ENCODE measurements at places on chromosomes 7 and 10. TPM values are rescaled to one million over a fixed set of nuclear protein-coding genes. Genes with fewer than 3 reads are reported as not detected.

PCGF6 gene
- 7.6 TPM for total RNA-seq

CLRN3 gene
- total RNA-seq: not detected

TECTB gene
- total RNA-seq: not detected

SORCS1 gene
- total RNA-seq: under 0.01 TPM

MCU gene
- total RNA-seq: 24.4 TPM

TBC1D12 gene
- 4.0 TPM for total RNA-seq

LEP gene
- total RNA-seq: not detected

LRMDA gene
- total RNA-seq: 0.45 TPM

STOX1 gene
- 0.15 TPM for total RNA-seq

ZNF736 gene
- total RNA-seq: 1.9 TPM

PRRT4 gene
- total RNA-seq: 0.17 TPM

RHOBTB1 gene
- 15.6 TPM for total RNA-seq

Measured in bronchus fibroblast of lung (primary cell).